ENCODE measurements at places on chromosomes 2 and 18.

- DNase-seq, result no peak
Measured at GRCh38 chr2:86054535-86055082, 51.1 kb downstream of the POLR1A start.

DNA sequence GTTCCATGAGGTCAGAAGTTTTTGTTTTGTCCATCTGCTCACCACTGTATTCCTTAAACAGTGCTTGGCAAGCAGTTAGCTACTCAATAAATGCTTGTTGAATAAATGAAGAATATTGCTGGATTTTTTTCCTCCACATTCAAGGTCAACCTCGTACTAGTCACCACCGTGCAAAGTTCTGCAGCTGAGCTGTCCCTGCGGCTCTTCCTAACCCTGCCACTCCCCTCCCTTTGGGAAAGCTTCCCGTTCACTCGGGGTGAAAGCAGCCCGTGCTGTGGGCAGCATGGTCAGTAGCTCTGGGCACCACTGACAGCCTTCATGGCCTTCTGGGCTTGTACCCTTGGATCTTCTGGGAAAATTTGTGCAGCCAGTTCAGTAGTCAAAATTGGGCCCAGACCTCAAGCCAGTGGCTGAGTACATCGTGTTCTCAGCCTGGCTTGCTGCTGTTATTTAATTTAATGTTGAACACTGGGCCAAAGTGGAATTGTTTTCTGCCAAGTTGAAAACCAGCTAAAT, 469.3 kb upstream of the RAB12 start:
- peak; percentile 34 for DNase-seq

GRCh38 chr2:149488706-149489440, 98.7 kb downstream of the MMADHC start:
- DNase-seq, result no peak

DNA sequence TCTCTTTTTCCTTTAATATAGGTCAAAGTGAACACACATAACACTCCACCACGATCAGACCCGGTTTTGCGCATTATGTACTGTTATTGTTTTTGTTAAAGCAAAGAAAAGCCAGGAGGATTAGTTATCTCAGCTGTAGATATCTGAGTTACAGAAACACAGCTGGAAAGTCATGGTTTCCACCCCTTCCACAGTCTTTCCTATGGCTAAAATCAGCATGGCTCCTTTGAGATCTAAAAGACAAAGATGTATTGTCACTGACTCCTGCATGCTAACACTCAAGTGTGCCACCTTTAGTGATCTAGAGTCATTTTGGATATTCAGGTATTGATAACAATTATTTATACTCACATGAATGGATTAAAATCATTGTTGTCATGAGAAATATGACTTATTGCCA, 260.0 kb downstream of the FIGN start:
- no peak for DNase-seq

DNA sequence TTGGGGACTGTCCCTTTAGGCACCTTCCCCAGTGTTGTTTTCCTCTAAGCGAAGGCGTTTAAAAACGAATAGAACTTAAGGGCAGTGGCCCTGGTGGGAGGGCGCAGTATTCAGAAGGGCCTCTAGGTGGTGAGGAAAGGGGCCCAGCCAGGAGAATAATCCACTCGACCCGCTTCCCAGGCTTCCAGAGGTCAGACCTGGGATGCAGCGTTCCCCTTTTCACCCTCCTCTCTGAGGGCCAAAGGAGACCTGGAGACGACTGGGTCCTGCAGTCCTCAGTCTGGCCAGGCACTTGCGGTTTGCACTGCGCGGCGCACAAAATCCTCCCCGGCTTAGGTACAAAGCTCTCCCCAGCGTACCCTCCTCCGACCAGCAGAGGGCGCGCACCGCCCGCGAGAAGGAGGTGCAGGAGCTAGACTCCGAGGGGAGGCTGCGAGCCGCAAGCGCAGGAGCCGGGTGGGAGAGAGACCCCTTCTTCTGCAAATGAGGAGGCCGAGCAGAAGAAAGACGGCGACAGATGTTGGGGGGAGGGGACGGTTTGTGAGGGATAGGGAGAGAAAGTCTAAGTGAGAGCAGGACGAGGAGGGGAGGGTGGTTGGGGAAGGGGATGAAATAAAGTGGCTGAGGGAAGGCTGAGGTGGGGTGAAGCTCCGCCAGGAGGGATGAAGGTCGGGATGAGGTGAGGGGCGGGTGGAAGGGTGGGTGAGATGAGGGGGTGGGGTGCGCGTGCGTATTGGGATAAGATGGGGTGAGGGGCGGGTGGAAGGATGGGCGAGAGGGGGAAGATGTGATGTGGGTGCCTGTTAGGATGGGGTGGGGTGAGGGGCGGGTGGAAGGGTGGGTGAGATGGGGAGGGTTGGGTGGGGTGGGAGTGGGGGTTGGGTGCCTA, 4.9 kb downstream of the FEV start:
- DNase-seq, result peak; percentile 68

GRCh38 chr2:234075518-234075915, 25.0 kb downstream of the SPP2 start:
- DNase-seq, result no peak

DNA sequence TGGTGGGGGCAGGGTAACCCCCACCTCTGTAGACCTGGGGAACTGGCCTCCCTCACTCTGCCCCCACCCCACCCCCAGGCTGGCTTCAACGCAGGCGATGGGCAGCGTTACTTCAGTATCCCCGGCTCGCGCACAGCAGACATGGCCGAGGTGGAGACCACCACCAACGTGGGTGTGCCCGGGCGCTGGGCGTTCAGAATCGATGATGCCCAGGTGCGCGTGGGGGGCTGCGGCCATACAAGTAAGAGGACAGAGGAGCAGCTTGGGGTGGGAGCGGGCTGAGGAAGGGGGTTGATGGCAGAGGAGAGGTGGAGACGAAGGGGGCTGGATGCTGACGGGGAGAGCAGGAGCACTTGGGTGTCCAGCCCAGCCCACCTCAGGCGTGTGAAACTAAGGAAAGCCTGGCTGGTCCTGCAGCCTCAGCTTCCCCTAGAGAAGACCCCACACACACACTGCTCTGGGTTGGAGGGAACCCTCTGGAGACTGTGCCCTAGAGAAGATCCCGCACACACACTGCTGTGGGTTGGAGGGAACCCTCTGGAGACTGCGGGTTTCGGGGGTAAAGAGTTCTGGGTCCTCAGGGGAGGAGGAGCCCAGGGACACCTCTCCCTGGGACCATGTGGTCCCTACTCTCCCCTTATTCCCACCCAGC, 36.2 kb downstream of the SNED1 start:
- DNase-seq, result no peak

GRCh38 chr2:221513232-221513631, 58.9 kb downstream of the EPHA4 start:
- no peak for DNase-seq

DNA sequence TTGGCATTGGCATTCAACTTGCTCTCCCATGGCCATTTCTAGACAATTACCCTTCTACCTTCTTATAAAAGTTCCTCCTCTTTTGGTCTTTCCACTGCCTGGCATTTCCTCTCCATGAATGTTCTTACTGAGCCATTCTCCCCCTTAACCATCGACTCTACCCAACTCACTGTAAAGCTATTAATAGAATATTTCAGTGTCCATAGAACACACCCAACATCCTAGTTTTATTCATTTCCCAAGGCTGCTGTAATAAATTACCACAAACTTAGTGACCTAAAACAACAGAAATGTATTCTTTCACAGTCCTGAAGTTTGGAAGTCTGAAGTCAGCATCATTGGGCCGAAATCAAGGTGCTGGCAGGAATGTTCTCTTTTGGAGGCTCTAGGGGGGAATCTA, 170.0 kb upstream of the ATP5MC3 start:
- no peak for DNase-seq

GRCh38 chr18:11091746-11092145, 57.6 kb downstream of the PIEZO2 start:
- no peak for DNase-seq

GRCh38 chr2:222424729-222425671, 657 bp downstream of the SGPP2 start:
- DNase-seq, result no peak

DNA sequence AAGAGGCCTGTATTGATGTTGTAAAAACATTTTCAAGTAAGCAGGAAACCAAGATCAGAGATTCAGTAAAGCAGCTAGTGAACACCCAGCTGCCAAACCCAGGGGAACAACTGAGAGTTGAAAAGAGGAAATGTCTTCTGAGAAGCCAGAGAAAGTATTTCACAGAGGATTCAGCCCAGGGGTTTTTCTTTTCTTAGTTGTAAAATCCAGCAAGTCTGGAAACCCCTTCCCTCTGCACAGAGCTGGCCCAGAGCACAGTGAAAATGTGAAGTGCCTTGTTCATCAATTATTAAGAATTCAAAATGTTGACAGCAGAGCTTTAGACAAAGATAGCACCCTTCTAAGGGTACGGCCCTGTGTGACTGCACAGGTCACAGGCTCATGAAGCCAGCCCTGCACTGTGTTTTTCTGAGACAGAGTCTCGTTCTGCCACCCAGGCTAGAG, 28.4 kb downstream of the AFF3 start:
- DNase-seq, result no peak

DNA sequence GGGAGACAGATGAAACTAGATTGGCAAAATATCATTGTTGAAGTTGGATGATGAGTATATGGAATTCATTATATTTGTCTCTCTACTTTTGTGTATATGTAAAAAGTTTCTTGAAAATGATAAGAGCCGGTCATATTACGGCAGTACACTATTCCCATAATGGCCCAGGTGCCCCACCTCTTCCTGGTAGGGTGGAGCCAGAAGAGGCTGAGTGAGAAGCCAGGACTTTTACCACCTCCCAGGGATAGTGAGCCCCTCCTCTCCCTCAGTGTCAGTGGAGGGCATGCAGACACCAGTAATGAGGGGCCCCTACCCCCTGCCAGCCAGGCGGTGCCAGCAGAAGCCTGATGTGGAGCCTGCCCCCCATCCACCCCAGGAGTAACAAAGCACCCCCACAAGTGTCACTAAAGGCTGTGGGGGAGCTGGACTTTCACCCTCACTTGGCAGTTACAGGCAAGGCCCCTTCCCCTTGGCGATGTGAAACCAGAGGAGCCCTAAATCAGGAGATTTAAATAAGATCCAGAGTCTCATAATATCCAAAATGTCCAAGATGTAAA, 198.9 kb upstream of the RBBP8 start:
- DNase-seq, result no peak

GRCh38 chr2:174691201-174691779, 73.0 kb downstream of the CHRNA1 start:
- DNase-seq, result no peak

- DNase-seq, result no peak
Measured at GRCh38 chr2:69779258-69780001, 37.5 kb downstream of the ANXA4 start.

DNA sequence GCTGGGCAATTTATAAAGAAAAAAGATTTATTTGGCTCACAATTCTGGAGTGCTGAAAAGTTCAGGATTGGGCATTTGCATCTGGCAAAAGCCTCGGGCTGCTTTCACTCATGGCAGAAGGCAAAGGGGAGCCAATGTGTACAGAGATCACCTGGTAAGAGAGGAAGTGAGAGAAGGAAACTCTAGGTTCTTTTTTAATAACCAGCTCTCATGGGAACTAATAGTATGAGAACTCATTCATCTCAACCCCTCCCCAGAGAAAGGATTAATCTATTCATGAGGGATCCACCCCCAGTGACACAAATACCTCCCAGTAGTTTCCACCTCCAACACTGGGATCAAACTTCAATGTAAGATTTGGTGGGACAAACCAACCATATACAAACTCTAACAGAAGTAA, 129.0 kb downstream of the EVA1A start:
- DNase-seq, result no peak

DNA sequence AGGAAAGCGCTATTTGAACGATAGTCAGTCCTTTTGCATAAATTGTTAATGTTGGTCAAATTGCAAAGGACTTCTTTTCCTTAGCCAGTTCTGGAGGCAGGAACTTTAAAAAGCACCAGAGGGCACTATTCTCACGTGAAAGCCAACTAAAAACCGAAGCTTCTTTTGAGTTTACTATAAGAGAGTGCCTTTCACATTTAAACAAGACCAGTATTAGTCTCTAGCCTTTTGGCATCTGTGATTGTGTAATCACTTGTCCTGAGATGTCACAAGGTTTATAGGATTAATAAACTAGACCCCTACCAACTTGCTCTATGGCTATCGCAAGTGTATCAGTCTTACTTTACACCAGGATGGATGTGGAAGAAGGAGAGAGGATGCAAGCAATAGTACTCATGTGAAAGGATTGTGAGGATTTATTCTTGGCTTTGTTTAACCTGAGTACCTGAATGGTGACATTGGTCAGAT, 14.4 kb upstream of the STAT4 start:
- DNase-seq, result no peak

DNA sequence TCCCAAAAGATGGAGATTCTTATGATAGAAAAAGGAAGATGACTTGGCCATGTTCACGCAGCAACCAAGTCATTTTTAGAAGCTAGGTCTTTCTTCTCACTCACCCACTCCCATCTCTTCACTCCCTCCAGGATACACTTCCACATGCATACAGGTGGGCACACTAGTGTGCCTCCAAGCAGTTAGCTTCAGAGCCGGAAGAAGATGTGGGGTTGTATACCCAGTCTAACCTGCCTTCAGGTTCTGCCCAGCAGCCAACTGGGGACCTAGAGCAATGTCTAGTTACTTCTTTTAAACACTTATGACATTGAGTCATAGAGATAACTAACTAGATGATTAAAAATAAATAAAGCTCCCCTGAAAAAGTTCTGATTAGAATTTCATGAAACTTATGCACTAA, 21.8 kb upstream of the TANK start:
- no peak for DNase-seq

- peak; percentile 16 for DNase-seq
Measured at GRCh38 chr2:31523871-31524492, 56.8 kb downstream of the SRD5A2 start.

GRCh38 chr2:159075727-159076126, 107.3 kb downstream of the TANC1 start:
- no peak for DNase-seq

Data from left lung (tissue), 14 donors.